Psoas muscle (tissue), 8 donors: ENCODE measurements at places on chromosomes 2 and 18. TPM values are rescaled to one million over a fixed set of nuclear protein-coding genes. Genes with fewer than 3 reads are reported as not detected.

Gene MAL
- 1.5 TPM for polyA plus RNA-seq

DNA sequence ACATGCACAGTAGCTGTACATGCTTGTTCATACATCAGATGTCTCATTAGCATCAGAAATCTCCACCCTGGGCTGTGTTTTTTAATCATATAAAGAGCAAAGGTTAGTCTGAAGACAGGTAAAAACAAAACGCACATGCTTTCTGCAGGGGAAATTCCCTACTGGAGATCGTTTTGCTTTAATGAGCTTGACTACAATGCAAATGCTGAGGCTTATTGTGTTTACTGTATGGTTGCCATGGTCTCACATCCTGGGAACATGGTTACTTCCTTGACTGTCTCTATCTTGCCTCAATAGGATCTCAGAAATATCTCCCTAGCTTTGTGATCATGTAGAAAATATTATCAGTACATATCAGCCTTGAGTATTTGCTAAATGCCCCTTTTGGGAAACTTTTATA is 336.5 kb upstream of the TFPI start:
- no peak for DNase-seq

DNA sequence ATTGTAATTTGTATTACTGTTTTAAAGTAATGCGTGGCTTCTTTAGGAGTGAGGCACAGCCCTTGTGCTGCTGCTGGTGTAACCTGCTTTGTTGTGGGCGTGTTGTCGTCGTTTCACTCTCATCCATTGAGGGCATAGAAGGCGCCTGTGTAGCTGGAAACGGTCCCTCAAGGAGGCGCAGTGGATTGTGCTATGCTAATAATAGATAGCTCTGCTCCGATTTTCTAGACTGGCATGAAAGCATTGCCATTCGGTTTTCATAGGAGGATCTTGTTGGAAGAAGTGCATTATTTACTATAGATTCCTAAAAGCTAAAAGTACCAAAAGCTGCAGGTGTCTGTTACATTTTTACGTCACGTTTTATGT is 17.9 kb downstream of the RAB12 start:
- no peak for DNase-seq

DNA sequence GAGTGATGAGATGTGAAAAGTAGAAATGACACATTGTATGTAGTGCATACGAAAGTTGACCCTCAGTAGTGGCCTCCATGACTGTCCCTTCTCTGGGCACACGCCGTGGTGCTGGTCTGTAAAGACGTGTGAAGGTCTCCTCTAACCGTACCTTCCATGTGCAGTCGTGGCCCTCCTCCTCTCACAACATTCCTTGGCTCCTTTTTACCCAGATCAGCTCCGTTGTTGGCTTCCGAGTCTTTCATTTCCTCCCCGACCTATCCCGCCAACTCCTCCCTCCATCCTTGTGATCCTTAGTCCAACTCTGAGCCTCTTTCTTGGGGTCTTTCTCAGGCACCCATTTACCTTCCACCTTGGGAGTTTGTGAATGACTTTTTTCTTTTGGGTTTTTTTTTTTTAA is 160.4 kb upstream of the BCL2L11 start:
- no peak for DNase-seq

DNA sequence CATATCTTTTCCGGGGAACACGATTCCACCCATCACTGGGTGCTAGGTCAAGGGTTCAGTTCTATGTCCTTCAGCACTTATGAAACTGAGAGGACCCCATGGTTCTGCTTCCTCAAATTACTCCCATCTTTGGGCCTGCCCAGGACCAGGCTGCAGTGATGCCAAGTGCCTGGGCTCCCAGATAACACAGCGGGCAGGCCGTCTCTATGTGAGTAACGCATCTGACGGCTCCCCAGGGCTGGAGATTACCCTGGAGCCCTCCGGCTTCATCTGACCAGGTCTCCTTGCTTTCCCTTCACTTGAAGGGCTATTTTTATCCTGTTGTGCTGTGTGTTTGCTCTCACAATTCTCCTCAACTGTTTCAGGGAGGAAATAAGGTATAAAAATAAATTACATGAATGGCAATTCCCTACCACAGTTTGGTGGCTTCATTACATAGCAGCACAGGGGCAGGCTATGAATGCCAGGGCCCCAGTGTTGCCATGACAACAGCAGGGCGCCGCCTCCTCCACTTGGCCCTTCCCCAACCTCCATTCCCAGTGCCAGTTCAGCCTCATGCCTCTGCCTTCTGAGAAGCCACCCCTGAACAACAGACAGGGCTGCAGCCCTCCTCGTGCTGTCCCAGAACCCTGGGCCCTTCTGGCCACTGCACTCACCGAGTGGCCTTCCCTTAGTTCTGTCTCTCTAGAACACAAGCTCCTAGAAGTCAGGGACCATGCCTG is 25.4 kb upstream of the TMEM131 start:
- no peak for DNase-seq

GRCh38 chr18:3279201-3280185 is 17.6 kb downstream of the MYL12B start:
- DNase-seq, result no peak

GRCh38 chr2:2523461-2524347 is 192.6 kb upstream of the MYT1L start:
- DNase-seq, result no peak

GRCh38 chr18:10499230-10499629 is 26.6 kb upstream of the NAPG start:
- no peak for DNase-seq

DNA sequence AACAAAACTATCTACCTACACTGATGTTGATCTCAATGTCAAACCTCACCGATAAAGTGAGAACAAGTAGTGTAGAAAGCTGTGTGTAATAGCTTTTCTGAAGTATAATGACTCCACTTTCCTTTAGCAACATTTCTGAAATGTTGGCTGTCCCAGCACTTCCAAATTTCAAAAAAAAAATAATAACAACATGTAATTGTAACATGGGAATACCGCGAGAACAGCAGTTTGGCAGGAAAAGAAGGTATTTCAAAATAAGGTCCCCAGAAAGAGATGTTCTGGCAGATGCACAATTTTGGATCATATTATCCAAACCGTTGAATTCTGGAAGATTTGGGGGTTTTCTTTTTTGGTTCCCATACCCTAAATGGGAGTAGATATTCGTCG is 352.0 kb downstream of the ARHGAP15 start:
- DNase-seq, result no peak

Gene NEU2
- polyA plus RNA-seq, result not detected

DNA sequence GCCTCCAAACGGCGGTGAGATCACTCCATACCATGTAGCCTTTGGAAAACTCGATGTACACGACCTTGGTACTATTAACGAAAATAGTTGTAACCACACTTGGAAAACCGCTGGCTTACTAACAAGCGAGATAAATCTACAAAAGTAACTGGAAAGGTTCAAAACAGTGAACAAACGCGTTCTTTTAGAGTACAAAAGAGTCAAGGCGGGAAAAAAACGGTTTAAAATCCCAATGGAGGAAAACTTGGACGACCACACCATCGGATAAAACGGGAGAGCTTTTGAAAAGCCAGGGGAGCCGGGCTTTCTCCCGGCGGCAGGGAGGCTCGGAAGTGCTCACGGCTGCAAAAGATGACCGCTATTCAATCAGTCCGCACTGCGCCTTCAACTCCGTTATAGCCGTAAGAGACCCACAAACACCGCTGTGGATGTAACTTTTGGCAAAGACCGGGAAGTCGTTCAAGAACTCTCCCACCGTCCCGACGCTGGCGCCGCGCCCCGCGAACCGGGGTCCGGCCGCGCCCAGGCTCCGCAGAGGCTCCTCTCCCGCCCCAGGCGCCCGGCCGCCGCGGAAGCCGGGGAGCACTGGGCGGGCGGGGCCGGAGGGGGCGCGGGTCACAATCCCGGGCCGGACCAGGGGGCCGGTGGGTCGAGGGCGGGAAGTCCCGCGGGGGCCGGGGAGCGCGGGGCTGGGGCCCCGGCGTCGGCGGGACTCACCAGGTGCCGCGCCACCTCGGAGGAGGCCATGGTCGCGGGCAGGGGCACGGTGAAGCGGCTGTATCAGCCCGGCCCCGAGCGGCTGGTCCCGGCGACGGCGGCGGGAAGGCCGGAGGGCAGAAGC is 465 bp downstream of the SEPTIN10 start:
- DNase-seq, result peak; percentile 82

GRCh38 chr2:102110171-102110570 is 32.4 kb upstream of the IL1R1 start:
- no peak for DNase-seq

Gene CFC1
- not detected for polyA plus RNA-seq

Gene ASPRV1
- 0.20 TPM for polyA plus RNA-seq

Gene GNAL
- polyA plus RNA-seq, result 2.5 TPM

DNA sequence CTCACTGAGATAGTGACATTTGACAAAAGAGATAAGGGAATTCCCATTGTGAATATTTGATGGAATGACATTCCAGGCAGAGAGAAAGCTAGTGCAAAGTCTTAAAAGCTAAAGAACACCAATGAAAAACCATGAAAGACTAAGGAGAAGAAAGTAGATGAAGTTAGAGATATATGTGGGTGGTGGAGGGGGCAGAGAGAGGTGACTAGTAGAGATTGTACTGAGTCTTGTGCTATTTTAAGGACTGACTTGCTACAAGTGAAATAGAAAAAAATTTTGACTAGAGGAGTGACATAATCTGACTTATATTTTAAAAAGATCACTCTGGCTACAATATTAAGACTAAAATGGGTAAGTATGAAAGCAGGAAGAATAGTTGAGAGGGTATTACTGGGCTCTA is 35.3 kb upstream of the GULP1 start:
- no peak for DNase-seq

GRCh38 chr2:174027956-174028355 is 62.8 kb upstream of the SP3 start:
- DNase-seq, result no peak

Gene KDSR
- 11.4 TPM for polyA plus RNA-seq

GRCh38 chr2:2107141-2107540 is 223.9 kb downstream of the MYT1L start:
- DNase-seq, result no peak

DNA sequence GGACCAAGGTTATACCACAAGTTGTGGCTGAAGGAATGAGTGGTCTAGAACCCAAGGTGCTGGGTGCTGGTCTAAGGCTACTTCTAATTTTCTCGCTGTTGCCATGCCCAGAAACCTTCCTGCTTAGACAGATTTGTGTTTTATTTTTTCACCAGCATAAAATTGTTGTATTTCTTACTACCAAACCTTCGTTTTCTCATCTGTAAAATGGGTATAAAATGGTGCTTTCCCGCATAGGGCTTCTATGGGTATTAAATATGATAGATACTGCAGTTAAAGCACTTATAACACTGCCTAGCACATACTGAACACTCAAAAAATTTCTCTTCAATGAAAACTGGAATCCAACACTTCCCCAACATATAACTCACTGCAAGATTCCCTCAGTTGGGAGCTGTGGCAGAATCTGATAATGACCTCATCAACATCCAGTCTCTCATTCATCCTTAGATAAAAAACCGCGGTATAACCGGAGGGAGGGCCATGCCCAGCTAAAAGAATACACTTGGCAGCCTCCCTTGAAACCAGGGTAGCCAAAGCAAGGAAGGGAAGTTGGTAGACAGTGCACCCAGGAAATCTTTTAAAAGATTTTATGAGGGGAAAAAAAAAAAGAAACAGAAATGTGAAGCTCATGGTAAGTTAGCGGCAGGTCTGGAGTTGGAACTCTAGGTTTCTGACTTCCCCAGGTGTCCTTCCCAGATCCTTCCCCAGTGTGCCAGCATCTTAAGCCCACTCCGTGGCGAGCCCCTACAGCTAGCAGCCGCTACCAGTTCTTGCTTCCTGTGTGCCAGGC is 1.2 kb downstream of the NEMP2 start:
- DNase-seq, result no peak

Gene FOXI3
- polyA plus RNA-seq, result not detected

- no peak for DNase-seq
Measured at GRCh38 chr2:212173756-212174510, 364.7 kb downstream of the ERBB4 start.

DNA sequence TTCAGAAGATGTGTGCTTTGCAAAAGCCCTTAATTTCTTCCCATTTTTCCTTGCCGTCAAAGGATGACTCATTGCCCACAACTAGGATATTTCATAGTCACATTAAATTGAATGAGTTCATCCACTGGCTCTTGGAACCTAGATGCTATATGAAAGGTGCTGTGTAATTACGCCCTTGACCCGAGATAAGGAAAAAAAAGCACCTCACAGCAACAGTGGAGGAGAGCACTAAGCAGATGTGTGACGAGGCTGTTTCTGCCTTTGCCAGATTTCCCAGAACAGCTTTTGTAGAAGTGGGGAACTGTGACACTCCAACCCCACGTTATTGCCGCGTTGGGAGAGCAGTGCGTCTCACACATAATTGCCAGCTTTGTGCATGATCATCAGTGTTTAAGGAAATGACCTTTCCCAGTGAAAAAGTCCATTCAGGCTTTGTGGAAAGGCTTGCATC is 33.3 kb upstream of the TMEM87B start:
- no peak for DNase-seq

Gene AFF3
- 0.17 TPM for polyA plus RNA-seq

Gene TNFRSF11A
- polyA plus RNA-seq, result 0.12 TPM

DNA sequence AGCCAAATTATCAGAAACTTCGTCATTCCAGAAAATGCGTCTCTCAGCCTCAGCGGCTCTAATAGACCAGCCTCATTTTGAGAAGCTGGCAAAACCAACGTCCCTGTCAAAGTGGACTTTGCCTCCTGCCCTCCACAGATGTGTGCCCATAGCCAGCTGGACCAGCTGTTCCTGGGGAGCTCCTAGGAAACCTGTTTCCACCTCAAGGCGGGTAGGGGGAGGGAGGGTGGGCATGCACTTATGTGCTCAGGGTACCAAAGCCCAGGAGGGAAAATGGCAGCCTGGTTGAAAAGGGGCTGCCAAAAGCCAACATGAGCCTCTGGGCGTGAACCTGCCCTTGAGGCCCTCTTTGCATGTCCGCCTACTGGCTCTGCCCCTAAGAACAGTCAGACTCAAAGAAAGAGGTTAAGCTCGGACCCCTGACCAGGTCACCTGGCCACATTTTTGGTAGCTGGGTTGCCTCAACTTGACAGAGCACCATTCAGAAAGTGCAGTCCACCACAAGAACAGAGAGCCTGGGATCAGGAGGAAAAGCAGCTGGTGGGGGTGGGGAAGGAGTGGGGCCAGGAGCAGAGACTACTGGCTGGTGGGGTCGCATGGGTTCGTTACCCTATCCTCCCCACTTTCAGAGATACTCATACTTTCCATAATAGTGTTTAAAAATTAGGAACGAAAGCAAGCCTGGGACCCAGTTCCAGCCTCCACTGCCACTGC is 3.5 kb downstream of the PER2 start:
- DNase-seq, result no peak

DNA sequence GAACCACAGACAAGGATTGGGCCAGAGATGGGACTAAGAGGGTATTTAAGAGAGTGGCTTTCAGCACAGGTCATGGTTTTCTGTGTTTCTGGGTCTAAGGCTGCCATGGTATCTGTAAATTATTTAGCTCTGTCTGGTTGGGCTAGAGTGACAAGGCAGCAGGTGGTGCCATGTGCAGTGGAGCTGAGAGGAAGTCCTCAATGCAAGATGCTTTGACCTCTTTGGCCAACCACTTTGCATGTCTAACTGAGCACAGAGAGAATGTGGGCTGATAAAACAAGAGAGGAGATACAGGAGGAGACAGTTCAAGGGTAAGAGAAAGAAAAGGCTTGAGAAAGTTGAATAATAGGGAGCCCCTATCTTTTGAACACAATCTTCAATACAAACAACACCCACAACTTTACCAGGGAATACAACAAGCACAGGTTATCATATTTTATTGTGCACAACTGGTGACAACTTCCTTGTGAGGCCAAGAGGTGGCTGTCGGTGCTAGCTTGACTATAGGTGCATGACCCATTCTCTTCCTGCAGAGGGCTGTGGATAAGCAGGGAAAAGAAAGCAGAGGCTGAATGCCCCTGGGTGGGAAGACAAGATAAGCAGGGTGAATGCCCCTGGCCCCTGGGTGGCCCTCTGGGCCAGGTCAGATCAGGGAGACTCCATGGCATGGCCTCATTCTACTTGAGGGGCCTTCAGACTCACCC is 12.3 kb downstream of the FLACC1 start:
- no peak for DNase-seq
